Fibroblast of skin of right biceps (primary cell): ENCODE measurements at places on chromosomes 16 and 17.
A peak's percentile ranks its signal among the peaks of the same experiment; 100 is the strongest.

DNA sequence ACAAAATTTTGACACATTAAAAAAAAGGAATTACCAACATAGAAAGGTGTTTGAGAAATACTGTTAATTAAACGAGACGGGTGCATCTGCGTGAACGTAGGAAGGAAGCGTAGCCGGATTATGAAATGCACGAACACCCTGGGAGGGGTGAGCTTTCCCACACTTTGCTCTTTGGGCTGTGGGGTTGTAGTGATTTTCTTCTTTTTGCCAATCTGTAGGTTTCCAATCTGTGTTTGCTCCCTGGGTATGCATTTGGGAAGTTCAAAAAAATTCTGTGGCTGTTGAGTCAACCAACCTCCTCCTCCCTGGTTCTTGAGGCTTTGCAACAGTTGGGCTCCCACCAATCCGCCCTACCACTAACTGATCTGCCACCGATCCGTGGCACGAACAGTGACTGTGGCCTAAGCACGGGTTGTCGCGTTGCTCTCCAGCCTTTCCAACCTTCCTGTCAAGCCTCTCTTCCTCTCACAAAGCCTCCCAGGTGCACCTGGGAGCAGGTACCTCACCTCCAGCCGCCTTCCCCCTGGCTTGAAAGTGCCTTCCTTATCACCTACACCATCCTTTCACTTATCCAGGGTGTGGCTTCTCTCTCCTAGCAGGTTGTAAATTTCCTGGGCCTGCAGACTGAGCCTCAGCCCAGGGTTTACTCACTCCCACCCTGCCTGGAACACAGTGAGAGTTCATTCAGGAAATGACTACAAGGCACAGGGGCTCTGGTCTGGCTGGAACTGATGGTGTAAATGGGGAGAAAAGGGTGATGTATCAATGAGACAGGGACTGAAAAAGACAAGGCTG, 16.6 kb downstream of the RTN4RL1 start:
- DNase-seq: no peak

GRCh38 chr16:50025537-50025931, 509 bp downstream of the CNEP1R1 start:
- peak; percentile 4 for DNase-seq

GRCh38 chr17:60163108-60163784, 13.5 kb downstream of the CA4 start:
- no peak for DNase-seq

- no peak for DNase-seq
Measured at GRCh38 chr17:83193336-83194185, 114.2 kb downstream of the METRNL start.

GRCh38 chr16:1272453-1273198, 16.8 kb downstream of the TPSD1 start:
- DNase-seq: no peak

DNA sequence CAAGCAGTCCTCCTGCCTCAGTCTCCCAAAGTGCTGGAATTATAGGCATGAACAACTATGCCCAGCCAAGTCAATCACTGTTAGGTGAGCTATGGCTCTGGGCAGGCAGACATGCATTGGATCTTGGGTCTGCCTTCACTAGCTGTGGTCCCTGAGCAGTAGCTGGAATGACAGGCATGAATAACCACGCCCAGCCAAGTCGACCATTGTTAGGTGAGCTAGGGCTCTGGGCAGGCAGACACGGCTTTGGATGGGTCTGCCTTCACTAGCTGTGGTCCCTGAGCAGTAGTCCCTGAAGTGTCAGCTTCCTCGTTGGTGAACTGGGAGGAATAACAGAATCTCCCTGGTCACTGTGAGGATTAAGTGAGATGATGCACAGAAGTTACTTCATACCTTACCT, 6.4 kb downstream of the MRM3 start:
- no peak for DNase-seq

DNA sequence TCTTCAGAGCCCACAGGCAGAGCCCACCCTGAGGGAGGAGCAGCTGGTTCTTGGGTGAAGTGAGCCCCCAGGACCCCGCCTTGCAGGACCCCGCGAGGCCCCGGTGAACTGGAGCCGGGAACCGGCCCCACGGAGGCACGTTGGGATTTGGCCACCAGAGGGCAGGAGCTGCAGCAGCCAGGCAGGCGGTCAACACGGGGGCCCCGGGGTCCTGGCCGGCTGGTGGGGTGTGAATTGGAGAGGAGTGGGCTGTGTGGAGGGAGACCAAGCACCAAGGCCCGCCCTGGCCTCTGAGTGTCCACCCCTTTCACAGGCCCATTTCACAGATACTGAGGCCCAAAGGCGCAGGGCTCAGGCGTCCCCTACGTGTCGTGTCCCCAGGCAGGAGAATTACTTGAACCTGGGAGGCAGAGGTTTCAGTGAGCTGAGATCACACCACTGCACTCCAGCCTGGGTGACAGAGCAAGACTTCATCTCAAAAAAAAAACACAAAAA, 2.2 kb downstream of the DPEP1 start:
- DNase-seq: no peak

DNA sequence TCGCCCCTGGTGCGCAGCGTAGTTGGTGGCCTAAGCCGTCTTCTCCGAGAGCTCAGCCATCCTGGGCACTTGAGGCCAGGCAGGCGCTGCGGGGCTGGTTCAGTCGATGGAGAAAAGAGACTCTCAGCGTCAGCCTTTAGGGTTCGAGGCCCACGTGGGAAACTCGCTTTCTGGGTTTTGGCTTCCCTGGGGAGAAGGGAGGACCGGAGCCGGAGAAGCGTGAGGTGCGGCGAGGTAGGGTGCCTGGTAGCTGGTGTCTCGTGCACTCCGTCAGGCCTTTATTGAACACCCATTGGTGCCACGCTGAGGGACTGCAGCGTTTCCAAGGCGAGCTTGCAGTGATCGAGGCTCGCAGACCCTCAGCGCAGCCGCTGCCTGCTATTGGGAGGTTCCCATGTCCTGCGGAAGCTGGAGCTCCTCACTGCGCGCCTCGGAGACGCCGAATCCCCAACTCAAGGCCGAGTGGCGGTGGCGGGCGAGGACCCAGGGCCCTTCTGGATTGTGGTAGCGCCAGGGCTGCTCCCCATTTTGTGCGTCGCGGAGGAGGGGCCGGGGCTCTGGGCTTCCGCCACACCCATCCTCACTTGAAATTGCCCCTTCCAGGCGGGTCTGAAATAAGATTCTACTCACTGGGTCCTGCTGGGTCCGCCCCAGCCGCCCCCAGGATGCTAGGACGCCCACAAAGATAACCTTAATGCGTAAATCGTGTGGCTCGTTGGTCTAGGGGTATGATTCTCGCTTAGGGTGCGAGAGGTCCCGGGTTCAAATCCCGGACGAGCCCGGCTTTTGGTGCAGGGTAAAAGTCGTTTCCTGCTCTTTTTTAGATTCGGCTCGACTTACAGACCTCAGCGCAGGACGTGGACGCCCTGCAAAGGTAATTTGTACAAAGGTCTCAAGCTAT, 1.2 kb downstream of the OR1F1 start:
- peak; percentile 81 for DNase-seq

GRCh38 chr16:49424961-49425360, 51.4 kb downstream of the C16orf78 start:
- DNase-seq: no peak

GRCh38 chr16:77856438-77857160, 68.2 kb downstream of the VAT1L start:
- no peak for DNase-seq

DNA sequence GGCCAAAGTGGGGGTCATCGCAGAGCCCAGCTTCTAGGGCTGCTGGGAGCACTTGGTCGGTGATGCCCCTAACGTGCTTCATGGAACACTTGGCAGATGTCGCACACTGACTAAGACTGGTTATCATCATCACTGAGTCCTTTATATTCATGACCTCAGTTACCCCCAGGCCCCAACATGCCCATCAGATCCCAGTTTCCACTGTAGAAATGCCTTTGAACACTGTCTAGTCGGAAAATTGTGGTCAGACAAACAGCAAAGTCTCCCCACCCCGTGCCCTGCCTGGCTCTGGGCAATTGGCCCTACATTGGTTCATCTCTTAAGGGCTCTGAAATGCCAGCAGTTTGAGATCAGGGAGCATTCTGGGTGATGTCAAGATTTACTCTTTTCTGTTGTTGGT, 51.3 kb downstream of the NKD1 start:
- no peak for DNase-seq

- no peak for DNase-seq
Measured at GRCh38 chr17:57819285-57819684, 30.6 kb downstream of the MRPS23 start.

DNA sequence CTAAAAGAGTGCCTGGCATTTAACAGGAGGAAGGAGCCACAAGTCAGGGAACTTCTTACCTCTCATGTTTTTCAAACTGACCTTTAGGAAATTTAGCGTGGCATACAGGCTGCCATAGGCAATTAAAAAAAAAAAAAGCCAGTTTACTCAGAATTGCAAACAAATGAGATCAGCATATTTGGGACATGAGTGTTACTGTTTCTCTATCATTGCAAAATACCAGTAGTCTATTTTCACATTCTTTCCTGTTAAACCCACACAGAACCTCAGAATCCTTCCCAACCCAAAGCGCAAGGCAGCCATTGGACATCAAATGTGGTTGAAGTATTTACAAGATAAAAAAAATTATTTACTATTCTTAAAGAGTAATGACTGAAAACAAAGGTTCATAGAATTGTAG, 366.4 kb upstream of the DYNLRB2 start:
- DNase-seq: peak; percentile 88

DNA sequence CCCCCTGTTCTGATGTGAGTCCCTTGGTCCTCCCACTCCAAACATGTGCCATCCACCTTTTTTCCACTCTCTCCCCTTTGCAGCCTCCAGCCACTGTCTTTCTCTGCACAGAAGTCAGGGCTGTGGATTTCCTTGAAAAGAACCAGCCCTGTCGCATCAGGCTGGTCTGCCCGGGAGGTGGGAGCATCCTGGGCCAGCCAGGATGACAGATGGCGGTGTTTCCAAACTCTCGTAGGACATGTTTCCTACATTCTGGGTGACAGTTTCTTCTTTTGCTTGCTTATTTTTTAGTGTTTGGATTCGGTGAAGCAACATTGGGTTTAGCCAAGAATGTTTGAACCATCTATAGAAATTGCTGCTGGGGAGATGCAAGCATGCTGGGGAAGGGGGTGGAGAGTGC, 100.8 kb downstream of the CCDC182 start:
- DNase-seq: no peak
